CD4-positive, alpha-beta T cell treated with Interleukin-1 beta for 1 hour (primary cell): ENCODE measurements at places on chromosomes 13 and 19.

- no peak for DNase-seq
These were observed 496 bp downstream of the ZNF574 start for GRCh38 chr19:42076380-42076944.

DNA sequence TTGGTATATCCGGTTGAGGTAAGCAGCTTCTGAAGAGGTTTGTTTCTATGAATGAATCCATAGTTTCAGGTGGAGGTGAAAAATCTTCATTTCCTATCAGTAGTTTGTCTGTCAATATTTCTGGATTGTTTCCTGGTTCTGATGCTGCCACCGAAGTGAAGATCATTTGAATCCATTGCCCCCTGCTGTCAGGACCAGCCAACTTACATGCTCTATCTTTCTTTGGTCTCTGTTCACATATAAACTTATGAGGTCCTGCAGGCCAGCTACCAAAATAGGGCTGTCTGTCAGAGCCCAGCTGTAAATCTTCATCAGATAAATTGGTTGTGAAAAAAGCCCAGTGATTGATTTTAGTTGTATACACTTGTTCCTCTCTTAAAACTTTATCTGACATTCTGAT is 15.2 kb upstream of the N4BP2L1 start:
- peak; percentile 53 for DNase-seq

DNA sequence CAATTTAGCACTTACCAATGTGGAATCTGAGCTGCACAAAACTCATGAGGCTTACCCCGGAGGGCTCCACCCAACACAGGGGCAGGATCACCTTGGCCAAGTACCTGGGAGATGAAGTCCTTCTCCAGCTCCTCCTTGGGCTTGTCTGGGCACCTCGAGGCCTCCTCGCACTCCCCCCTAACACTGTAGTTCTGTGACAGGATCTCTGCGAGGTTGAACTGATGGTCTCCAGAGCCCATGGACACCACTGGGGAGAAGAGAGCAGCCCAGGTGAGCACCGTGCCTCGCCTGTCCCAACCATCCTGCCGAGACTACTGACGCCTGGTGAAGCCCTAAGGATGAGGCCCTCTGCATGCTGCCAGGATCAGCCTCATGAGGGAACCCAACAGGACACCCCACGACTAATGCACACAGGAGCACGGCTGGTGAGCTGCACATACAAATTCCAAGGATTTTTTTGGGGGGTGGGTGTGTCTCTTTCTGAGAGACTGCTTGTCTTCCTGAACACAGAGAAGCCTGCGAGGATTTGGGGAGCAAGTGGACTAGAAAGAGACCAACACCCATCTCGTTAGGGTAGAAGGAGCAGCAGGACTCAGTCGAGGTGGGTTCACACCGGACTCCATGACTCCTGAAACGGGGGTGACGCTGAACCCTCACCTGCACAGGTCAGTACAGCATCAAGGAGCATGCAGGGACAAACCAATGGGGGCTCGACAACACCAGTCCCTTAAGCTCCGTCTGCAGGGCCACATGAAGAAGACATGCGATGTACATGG is 10.1 kb downstream of the MIER2 start:
- no peak for DNase-seq

DNA sequence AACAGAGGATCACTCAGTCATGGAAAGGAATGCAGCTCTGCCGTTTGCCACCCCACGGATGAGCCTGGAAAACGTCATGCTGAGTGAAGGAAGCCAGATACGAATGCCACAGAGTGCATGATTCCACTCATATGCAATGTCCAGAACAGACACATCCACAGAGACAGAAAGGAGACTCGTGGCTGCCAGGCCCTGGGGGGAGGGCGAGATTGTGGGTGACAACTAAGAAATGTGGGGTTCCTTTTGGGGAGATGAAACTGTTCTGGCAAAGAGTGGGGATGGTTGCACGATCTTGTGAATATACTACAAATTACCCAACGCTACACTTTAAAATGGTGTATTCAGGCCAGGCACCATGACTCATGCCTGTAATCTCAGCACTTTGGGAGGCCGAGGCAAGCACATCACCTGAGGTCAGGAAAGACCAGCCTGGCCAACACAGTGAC is 27.2 kb upstream of the NAPA start:
- no peak for DNase-seq

GRCh38 chr19:48896191-48896720 is 2.3 kb downstream of the TULP2 start:
- peak; percentile 49 for DNase-seq

- DNase-seq = no peak
These were observed 454 bp downstream of the TIMM44 start for GRCh38 chr19:7942981-7943443.

DNA sequence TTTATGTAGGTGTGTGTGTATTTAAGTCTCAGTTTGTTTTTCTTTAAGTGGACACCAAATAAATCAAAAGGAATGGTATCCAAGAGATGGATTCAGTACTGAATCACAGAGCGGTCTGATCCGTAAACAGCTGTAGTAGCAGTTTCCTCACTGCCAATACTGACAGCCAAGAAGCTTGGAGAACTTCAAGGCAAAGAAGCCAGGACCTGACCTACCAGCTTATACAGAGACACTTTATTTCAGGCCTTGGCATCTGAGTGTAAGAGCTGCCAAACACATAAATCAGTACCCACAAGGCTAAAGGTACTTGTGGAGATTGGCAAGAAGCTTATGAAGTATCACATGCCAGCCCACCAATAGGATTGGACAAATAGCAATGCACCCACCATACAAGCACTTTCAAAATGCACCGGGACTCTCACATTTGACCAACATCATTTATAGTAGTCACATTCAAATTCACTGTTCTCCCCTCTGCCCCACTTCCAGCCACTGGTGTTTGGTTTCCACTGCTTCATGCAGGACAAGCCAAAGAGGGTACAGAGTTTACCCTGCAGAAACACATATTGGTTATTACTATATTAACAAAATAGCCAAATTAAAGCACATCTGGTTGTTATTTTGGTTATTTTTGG is 357.9 kb downstream of the KLF12 start:
- no peak for DNase-seq
